ENCODE measurements at places on chromosomes 11 and 22.

GRCh38 chr11:89175796-89176195, 1.9 kb upstream of the TYR start:
- no peak for DNase-seq

- no peak for DNase-seq
Observed at GRCh38 chr11:4017129-4017528, 77.5 kb upstream of the RRM1 start.

GRCh38 chr11:134560066-134560465, 148.0 kb upstream of the B3GAT1 start:
- no peak for DNase-seq

- DNase-seq = no peak
Observed at GRCh38 chr11:115100706-115101105, 403.5 kb downstream of the CADM1 start.

DNA sequence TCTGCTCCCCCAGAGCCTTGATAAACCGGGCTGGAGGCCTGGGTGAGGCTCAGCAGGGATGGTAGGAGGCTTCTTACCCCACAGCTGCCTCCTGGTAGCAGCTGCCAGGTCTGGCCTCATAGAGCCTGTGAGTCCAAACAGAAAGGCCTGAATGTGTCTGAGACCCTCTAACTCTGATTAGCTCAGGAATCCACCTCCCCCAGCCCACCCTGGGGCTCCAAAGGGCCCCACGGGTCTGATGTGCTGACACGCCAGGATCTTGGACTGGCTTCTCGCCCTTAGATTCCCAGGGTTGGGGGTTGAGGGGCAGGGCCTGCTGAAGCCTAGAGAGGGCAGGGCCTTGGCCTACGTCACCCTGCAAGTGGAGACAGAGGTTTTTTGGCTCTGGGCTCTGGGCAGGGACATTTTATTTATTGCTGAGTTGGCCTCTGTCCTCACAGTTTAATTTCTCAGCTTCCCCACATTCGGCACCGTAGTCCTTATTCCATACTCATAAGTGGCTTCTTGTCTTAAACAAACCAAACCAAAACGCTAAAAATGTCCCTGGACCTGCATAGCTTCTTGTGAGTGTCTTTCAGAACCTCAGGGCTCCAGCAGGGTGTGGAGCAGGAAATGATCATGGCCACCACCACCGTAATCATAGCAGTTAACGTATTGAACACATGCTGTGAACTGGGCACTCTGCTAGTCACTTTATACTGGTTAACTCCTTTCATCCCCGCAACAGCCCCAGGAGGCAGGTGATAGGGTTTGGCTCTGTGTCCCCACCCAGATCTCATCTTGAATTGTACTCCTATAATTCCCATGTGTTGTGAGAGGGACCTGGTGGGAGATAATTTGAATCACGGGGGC, 25.1 kb downstream of the KIAA1671 start:
- no peak for DNase-seq

DNA sequence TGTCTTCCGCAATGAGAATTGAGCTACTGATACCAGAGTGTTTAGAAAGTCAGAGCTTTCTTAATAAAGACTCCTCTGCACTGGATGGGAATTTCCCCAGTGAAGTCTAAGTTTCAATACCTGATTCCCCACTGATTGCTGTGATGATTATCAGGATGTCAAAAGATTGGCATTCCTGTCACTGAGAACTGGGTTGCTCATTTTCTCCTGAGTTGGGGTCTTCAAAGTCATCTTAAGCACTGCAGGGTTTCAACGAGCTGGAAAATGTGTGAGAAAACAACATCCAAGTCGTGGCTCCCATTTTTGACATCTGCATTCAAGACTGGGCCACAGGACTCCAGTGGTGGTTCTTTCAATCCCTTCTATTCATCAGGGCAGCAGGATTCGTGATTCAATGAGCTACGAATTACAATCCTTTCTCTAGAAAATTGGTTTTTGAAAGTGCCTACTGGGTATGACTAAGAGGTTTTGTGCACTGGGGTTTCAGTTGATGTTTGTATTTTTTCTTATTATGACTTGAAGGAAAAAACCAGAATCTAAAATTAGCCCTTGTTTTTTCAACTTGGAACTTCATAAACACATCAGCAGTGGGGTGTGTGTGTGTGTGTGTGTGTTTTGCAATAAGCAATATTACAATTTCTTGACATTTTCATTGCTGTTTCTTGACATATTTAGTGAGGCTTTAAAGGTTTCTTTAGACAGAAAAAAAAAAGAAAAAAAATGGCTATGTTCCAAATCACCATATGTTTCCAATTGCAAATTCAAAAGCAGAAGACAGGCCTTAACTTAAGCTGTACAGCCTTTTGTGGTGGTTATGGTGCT, 233.0 kb downstream of the FAM76B start:
- no peak for DNase-seq

- DNase-seq = no peak
Observed at GRCh38 chr22:26115266-26115665, 54.0 kb upstream of the SEZ6L start.

- no peak for DNase-seq
Observed at GRCh38 chr11:61829806-61830205, 1.7 kb downstream of the FADS2 start.

GRCh38 chr11:112504056-112504455, 243.4 kb upstream of the PLET1 start:
- no peak for DNase-seq

DNA sequence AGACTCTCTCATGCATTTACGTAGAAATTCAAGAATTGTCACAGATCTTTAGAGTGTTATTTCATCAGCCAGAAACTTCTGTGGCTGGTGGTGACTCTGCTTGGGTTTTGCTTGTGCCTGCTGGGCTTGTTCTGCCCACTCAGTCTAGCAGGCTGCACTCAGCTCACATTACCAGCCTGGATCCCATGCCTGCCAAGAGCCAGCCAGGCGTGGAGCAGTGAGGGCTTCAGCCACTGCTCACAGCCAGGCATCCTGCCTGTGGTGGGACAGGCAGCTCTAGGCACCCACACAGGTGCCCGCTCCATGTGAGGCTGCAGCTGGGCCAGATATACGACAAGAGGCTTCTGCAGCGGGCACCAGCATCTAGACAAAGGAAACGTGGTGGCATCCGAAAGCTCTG, 1213.3 kb upstream of the RAG2 start:
- DNase-seq = no peak

GRCh38 chr11:1305501-1306056, 3.9 kb downstream of the TOLLIP start:
- no peak for DNase-seq

DNA sequence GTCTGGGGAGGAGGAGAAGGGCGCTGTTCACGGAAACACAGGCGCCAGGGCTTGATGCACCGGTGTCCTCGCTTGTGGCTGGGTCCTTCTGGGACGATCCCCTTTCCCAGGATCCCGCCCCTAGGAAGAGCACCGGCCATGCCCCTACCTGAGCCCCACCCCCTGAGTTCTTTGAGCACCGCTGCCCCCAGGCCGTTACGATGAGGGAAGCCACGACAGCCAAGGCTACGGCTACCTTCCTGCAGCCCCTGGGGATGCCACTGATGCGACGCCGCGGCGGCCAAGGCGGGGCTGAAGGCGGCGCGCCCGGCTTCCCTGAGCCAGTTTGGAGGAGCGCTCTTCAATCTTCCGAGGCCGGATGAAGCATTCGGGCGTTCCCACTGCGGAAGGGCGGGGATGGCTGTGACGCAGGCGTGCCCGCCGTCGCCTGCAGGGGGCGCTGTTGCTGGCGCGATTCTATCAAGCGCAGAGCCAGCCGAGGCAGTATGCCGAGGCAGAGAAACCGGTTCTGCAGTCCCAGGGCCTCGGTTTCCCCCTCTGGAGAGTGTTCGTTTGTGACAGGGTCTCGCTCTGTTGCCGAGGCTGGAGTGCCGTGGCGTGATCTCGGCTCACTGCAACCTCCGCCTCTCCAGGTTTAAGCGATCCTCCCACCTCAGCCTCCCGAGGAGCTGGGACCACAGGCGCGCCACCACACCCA, 9.7 kb upstream of the NEFH start:
- DNase-seq = peak; percentile 32

- DNase-seq = no peak
Observed at GRCh38 chr22:39313258-39314001, 6.0 kb downstream of the RPL3 start.

GRCh38 chr22:36611241-36611976, 82.4 kb upstream of the EIF3D start:
- DNase-seq = no peak

DNA sequence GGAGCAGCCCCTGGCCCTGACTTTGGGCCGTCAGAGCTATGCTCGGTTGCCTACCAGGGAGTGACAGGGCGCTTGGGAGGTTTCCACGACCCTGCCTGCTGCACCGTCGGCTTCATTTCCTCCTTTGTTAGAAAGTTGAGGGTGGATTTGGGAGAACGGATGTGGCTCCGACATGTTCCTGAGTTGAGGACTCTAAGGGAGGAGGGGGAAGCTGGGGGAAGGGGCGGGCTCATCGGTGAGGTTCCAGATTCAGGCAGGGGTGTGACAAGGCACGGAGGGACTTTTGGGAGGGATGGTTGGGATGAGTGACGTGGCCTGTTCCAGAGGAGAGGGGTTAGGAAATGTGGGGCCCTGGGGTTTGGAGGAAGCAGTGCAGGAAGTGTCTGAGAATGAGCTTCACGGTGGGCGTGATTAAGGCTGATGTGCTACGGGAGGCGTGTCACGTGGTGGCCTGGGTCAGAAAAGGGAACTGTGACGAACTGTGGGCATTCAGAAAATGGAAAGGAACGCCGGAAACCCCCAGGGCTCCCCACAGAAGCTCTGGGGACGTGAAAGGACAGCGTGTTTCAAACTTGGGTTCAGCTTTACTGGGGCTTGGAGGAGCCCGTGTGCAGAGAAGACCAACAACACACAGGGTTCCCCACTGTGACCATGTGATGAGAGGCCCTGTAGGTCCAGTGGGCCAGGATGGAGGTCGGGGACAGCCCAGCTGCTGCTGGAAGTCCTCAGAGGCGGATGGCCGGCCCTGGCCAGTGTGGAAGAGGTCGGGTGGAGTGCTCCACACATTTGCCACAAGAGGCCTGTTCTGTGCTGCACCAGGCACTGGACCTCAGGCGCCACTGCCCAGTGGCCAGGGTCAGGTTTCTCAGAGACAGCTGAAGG, 2.8 kb downstream of the PARVB start:
- DNase-seq = peak; percentile 25

DNA sequence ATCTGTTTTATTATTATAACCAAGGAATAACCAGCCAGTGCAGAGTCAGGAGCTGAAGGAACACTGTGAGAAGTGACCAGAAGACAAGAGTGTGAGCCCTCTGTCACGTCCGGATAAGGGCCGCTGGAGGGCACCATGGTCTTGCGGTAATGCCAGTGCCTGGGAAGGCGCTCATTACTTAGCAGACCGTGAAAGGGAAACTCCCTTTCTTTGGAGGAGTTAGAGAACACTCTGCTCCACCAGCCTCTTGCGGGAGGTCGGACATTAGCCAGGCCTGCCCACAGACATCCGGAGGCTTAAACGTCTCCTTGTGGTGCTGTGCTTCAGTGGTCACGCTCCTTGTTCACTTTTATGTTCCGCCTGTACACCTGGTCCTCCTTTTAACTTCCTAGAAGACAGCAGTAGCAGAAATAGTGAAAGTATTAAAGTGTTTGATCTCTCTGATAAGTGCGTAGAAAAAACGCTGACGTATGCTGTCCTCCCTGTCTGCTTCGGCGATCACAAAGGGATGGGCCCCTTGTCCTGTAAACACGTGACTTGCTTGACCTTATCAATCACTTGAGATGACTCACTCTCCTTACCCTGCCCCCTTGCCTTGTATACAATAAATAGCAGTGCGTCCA, 120.6 kb upstream of the LMO1 start:
- no peak for DNase-seq

DNA sequence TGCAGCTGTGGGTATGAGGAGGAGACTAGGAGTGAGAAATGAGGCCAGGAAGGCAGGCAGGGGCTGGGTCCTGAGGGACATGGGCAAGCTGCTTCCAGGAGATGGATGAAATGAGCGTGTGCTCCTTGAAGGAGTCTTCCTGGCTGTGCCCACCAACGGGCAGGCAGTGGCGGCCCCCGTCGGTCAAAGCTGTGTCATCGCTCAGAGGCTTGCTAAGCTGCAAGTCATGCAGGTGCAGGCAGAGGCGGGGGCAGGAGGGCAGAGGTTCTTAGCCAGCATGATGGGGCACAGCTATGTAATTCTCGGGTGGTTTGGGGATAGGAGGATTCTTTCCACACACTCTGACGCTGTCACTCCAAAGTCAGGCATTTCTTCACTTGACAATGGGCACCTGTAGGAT, 12.5 kb upstream of the PEX26 start:
- no peak for DNase-seq

- no peak for DNase-seq
Observed at GRCh38 chr11:66188580-66188979, 79.9 kb upstream of the RAB1B start.

DNA sequence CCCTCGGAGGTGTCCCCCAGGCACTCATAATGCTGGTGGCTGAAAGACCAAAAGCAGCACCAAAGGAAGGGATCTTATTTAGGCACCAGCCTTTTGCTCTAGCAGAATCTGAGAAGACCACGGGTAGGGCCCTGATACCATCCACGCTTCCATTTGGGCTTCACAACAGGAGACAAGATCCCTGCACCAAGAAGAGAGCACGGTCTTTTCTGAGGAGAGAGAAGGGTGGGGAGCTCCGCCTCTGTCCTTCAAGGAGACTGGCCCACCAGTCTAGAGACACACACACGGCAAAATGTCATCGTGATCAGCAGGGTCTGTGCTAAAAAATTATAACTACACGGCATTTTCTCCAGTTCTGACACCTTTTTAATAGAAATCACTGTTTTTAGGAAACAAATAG, 9.8 kb downstream of the LARGE2 start:
- no peak for DNase-seq

DNA sequence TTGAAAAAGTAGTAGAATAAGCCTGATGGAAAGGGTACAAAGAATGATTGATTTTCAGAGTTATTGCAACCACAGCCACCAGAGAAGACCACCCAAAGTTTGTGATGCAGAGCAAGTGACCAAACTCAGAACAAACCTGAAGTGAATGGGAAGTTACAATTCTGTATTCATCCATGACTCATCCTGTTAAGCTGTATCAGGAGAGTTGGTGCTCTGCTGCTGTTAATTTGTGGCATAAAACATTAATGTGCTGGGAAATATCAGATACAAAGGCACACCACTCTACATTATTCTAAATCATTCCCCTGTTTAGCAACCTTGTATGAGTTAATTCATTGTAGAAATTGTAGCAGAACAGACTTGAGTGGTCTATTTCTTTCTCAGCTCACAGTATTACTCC, 19.6 kb upstream of the PDGFD start:
- no peak for DNase-seq

DNA sequence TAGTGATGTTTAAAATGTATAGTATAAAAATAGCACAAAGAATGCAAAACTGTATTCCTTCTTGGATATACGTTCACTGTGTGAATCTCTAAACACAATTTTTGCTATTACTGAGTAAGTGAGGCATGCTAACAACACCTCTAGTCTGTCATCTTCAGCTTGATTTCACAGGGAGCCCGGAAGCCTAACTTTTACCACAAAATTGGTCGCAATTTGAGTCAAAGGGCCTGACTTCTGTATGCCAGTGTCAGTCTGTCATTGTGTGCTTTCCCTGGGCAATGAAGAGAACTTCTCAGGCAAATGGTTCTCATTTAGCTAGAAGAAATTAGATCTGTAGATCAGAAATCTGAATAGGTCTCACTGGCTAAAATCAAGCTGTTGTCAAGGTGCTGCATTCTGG, 1059.5 kb downstream of the FAM181B start:
- no peak for DNase-seq

Measured in activated CD4-positive, alpha-beta T cell treated with anti-CD3 and anti-CD28 coated beads for 1 hour (primary cell).